ENCODE measurements at places on chromosomes 1 and 21.

- DNase-seq: no peak
Observed at GRCh38 chr1:175367039-175367758, 174.6 kb upstream of the KIAA0040 start.

GRCh38 chr1:173878251-173878650, 10.1 kb downstream of the ZBTB37 start:
- no peak for DNase-seq

- no peak for DNase-seq
Observed at GRCh38 chr1:196034080-196034706, 574.0 kb downstream of the KCNT2 start.

GRCh38 chr21:22083899-22084298, 1085.7 kb downstream of the NCAM2 start:
- DNase-seq: no peak

DNA sequence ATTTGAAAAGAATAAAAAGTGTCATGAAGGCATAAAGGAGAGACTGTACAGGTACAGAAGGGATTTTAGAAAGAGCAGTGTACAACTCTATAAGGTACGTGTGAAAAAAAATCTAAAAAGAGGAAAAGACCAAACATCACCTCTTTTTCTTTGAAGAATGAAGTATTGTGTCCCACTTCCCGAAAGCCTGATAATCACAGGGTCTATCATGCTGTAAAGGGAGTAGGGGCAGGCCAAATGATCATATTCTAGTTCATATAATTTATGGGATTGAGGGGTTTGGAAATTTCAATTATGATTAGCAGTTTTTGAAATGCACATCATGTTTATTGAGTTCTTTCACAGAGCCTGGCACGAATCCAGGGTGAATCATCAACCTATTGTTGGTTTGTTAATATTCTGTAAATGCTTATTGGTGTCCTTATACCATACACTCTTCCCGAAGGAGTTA, 910 bp upstream of the RERE start:
- peak; percentile 72 for DNase-seq

GRCh38 chr1:25747046-25747719, 52.8 kb upstream of the SELENON start:
- no peak for DNase-seq

- no peak for DNase-seq
Observed at GRCh38 chr1:46044116-46044515, 88.3 kb downstream of the PIK3R3 start.

DNA sequence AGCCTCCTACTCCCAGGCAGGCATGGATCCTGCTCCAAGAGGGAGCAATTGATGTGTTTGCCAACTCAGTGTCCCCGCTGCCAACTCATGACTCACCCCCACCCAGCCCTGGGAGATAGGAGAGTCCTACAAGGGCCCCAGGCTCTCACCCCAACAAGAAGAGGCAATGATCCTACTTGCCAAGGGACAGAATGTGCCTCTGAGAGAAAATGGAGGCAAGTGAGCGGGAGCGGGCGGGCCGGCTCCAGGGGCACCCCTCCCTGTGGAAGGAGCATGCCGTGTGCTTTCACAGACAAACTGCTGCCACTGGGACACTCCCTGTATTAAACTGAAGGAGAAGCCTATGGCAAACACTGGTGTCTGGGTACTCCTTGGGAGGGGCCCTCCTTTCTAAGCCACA, 16.7 kb downstream of the PKP1 start:
- no peak for DNase-seq

DNA sequence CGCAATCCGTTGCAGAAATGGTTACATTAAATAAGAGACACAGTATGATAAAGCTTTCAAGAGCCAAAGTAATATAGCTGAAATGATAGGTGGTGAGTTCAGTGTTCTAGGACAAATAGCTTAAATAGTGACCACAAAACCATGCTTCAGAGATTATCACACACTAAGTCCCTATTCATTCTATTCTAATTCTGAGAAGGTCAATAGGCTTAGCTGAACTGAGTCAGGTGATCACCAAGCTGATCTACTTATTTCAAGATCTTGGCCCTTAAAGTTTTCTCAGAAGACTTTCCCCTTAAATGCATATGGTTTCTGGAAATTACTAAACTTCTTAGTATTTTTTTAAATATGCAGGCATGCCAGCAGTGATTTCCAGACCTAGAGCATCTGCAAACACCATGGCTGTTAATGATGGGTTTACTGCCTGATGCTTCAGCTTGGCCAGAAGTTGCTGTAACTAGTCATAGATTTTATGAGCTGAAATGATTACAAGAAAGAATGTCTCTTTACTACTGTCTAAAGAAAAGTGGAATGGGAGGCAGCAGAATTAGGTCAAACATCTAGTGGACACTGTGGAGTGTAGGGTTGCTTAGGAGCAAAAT, 242.9 kb downstream of the ST6GALNAC3 start:
- DNase-seq: no peak

GRCh38 chr1:55575571-55576279, 360.6 kb upstream of the USP24 start:
- no peak for DNase-seq

DNA sequence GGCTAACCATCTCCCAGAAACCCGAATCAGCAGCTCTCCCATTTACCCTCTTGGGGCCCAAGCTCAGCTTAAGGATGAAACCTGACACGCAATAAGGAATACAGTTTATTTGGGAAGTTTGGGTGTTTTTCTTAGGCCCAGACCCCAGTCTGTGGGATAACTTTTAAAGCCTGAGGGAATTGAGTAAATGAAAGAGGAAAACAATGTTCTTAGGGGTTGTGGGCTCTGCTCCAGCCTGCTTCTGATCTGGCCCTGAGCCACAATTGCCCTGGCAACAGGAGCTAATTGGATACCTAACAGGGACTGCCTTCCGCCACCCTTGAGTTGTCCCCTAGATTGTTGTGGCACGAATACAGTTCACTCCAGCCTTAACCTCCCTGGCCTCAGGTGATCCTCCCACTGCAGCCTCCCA, 20.1 kb downstream of the DYRK3 start:
- DNase-seq: no peak

DNA sequence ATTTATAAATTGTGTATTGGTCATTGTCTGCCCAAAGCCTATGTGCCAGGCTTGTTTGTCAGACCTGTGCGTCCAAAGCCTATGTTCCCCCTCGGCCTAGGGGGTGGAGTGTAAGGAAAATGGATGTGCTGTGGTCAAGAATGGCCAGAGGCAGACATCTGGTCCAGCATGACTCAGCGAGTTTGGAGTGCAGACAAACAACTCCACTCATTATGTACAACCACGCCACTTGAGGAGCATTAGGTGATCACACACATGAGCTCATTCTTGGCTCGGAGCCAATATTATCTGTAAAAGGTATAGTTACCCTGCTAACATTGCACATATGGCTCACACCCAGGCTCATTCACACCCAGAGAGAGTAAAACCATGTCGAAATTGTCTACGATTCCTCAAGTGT, 1047.6 kb upstream of the ADGRL4 start:
- DNase-seq: no peak

DNA sequence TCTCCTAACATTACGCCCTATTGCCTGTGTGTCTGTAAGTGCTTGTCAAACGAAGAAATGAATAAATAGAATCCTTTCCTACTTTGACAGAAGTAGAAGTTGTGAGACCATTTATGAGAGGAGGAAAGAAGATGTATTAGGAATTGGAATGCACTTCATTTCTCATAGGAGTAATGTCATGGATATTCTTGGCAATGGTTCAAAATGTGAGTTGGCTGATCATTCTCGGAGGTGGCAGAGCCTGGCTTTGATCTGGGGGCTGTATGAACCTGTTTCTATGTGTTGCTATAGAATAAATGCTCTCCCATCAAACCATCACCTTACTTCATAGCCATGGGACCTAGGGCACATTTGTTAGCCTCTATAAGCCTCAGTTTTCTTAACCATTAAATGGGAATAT, 10.1 kb upstream of the SERBP1 start:
- DNase-seq: no peak

- DNase-seq: no peak
Observed at GRCh38 chr1:182002570-182002969, 58.9 kb downstream of the ZNF648 start.

GRCh38 chr1:156445789-156446263, 54.7 kb downstream of the MEF2D start:
- peak; percentile 84 for DNase-seq

- no peak for DNase-seq
Observed at GRCh38 chr1:180053594-180054567, 99.3 kb downstream of the CEP350 start.

Data from HAP-1 (cell line).